ENCODE measurements at places on chromosomes 6 and 20.

DNA sequence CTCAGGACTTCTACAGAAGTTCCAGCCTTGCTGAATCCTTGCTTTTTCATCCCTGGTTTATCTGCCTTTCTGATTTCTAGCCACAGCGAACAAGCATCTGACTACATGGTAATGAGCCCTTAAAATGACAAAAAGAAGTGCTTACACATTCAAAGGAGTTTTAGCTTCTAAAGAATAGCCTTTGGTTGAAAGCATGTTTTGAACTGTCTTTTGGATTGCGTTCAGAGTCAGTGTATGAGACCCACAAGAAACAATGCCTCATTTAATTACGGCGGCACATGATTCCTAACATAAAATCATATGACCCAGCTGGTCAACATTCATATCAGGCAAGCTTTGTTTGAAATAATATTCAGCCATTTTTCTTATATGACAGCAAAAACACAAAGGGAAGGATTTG, 784.2 kb downstream of the KIF16B start:
- DNase-seq = no peak

GRCh38 chr20:48738399-48739304, 89.1 kb downstream of the PREX1 start:
- DNase-seq = no peak

DNA sequence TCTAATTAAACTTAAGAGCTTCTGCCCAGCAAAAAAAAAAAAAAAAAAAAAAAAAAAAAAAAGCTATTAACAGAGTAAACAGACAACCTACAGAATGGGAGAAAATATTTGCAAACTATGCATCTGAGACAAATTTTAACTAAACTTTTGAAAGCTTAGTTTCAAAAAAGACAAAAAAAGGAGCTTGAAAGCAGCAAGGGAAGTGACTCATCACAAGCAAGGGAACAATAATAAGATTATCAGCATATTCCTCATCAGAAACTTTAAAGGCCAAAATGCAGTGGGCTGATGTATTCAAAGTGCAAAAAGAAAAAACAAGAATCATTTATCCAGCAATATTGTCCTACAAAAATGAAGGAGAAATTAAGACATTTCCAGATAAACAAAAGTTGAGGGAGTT, 158.6 kb downstream of the RNF144B start:
- DNase-seq = no peak

GRCh38 chr6:74343804-74344203, 647.8 kb downstream of the CD109 start:
- no peak for DNase-seq

DNA sequence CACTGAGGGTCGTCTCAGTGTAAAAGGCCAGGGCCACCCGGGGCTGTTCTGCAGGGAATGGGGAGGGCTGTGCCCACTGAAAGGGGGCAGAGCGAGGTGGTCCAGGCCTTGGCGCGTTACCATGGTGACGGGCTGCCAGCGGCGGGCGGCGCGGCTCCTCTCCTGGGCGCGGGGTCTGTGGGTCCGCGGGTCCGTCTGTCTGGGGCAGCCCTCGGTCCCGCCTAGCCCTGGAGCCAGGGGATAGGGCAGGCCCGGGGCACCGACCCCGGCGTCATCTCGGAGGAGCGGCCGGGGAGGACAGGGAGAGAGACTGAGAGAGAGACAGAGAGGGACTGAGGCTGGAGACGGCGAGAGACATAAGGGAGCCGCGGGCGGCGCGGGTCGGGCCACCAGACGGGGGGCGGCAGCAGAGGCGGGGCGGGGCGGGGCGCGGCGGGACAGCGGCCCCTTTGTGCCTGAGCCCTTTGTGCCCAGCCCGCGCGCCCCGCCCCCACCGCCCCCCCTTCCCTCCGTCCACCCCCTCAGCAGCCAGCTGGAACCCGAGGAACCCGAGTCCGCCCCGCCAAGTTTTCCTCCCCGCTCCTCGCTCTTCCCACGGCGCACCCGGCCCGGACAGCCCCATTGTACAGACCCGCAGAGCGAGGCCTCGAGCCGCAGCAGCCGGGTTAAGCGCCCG, at the start of gene KIAA1755:
KIAA1755 (minus strand) TSS at position 358 of the 676 bp plus-strand sequence; CDS start at position 123, 235 bp downstream.
- DNase-seq = no peak

- DNase-seq = no peak
These were observed 1164.7 kb upstream of the MAP3K7 start for GRCh38 chr6:91751526-91751925.

GRCh38 chr20:30284281-30284905, 973.1 kb upstream of the DEFB115 start:
- DNase-seq = no peak

- DNase-seq = no peak
These were observed 92.5 kb downstream of the SESN1 start for GRCh38 chr6:109002051-109002697.

DNA sequence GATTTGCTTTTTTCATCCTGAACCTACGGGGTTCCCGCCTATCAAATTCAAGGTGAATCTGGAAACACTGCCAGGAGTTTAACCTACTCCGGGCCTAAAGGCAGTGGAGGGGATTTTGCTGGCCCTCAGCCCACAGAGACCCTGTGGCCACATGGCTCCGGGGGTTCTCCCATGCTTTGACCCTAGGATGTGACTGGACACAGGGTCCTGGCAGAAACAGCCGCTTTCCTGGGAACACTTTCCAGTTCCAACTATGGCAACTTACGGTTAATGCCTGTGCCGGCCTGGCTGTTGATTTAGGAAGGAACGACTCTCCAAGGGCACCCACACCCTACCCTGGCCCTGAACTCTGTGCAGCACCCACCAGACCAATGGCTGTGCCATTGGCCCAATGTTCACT, 141.7 kb upstream of the RPS6KA2 start:
- DNase-seq = no peak

GRCh38 chr6:92044312-92044711, 1375.0 kb downstream of the EPHA7 start:
- DNase-seq = no peak

- no peak for DNase-seq
These were observed 8.6 kb downstream of the BYSL start for GRCh38 chr6:41929924-41930323.

GRCh38 chr6:160379466-160379865, 31.3 kb downstream of the SLC22A3 start:
- no peak for DNase-seq

DNA sequence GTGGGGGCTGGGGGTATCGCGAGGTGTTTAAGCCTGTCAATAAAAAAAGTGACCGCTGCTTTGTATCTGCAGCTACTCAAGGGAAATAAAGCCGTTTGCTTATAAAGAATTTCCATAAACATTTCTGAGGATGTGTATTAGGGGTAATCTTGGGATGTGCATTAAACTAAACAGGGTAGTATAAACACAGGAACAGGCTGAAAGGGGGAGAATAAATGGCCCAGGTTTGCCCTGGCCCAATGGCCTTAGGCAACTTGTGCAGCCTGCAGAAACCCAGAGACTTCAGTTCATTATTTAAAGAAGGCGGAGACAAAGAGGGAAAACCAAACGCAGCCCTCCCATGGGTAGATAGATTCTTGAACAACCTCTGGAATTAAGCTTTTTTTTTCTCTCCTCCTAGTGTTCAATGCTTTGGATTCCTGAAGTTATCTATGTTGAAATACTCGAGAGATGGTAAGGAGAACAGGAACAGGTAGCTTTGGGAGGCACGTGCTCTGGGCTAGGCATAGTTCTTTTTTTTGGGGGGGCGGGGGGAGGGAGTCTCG, 35.6 kb upstream of the SALL4 start:
- no peak for DNase-seq

DNA sequence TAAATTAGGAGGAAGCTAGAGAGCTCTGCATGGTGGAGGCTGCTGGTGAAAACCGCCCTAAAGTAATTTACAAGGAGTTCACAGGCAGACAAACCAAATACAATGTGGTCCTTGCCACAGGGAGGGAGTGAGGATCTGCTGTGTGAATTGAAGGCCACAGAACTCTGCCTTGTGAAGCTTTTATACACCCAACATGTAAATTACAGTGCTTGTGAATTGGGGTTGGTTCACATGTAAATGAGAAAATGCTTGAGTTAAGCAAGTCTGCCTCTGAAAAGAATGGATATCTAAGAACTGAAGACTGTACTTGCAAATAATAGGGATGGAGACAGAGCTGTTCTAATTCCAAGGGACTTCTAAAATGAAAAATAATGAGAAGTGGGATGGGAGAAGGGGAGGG, 194.2 kb downstream of the SLC35F1 start:
- DNase-seq = no peak

- DNase-seq = no peak
These were observed 121.6 kb upstream of the LGSN start for GRCh38 chr6:63441266-63441956.

GRCh38 chr6:12289933-12290820, at the start of gene EDN1:
TSS of gene EDN1 (plus strand) at chr6:12290361. CDS start at chr6:12290630, 269 bp downstream.
- DNase-seq = peak; percentile 10

DNA sequence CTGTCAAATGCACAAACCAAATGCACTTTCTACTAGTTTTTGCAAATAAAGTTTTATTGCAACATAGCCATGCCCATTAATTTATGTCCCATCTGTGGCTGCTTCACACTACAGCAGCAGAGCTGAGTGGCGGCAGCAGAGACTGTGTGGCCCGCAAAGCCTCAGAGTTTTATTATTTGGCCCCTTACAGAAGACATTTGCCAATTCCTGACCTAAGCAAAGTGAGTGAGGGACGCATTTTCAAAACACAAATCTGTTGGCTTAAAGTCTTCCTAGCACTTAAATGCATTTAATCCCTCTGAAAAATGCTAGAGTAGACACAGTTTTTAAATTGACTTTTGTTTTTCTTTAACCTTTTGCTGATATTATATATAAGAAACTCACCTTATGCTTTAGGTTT, 126.4 kb downstream of the PHACTR3 start:
- DNase-seq = no peak

DNA sequence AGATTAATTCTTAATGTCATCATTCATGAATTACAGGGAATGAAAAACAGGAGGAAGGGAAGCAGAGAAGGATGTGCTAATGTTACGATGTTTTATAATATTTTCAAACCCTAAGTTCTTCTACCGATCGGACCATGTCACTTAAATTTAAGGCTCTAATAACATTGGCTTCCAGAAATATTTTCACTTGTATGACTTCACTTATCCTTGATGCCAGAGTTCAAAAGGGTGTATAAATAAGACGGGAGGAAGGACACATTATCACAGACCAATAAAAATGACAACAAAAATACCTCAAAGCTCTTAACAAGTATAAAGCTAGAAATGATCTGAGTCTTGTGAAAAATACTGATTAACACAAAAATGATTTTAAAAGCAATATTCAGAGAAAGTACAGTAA, 370.4 kb upstream of the CITED2 start:
- no peak for DNase-seq

GRCh38 chr6:121619013-121619412, 183.6 kb downstream of the GJA1 start:
- DNase-seq = no peak

- DNase-seq = no peak
These were observed 11.2 kb downstream of the GCNT2 start for GRCh38 chr6:10532392-10532791.

DNA sequence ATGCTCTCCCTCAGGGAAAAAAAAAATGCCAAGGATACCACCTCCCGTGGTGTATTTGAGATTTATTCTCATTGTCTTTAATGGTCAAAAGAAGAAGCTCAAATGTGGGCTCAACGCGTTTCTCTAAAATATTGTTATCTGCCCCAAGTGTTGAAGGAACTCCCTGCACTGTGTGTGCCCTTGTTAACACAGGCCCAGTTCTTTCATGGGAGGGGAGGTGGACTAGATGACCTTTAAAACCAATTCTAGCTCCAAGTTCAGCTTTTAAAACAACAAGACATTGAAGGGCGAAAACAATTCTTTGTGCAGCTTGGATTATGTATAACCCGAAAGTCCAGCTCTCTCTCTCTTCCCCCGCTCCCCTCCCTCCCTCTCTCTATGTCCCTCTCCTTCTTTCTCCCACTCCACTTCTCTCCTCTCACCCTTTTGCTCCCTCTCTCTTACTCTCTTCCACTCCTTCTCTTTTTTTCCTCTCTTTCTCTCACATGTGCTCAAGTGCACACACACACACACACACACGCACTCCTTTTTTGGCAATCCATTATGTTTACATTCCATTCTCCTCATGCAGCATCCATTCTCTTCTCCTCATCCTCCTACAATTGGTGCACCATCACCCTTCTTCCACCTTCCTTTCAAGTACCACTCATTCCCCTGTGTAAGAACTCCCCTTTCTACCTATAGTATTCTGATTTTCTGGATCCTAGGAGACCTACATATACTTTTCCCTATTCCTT, 8.5 kb downstream of the HLA-DMB start:
- no peak for DNase-seq

- no peak for DNase-seq
These were observed 115.2 kb downstream of the LY86 start for GRCh38 chr6:6703699-6704098.

- no peak for DNase-seq
These were observed 9.4 kb upstream of the CDH22 start for GRCh38 chr20:46317685-46318177.

DNA sequence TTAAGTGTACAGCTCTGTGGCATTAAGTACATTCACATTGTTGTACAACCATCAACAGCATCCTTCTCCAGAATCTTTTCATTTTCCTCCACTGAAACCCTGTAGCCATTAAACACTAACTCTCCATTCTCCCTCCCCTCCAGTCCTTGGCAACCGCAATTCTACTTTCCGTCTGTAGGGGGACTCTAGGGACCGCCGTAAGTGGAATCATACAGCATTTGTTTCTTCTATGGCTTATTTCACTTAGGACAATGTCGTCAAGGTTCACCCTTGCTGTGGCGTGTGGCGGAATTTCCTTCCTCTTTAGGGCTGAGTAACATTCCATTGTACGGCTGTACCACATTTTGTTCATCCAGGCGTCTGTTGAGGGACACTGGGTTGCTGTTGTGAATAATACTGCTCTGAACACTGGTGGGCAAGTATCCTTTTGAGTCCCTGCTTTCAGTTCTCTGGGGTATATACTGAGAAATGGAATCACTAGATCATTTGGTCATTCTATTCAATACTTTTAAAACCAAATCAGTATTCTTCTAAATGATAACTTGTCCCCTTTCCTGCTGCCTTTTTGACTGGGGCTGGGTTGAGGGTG, 50.7 kb downstream of the PPP1R3G start:
- DNase-seq = peak; percentile 59

DNA sequence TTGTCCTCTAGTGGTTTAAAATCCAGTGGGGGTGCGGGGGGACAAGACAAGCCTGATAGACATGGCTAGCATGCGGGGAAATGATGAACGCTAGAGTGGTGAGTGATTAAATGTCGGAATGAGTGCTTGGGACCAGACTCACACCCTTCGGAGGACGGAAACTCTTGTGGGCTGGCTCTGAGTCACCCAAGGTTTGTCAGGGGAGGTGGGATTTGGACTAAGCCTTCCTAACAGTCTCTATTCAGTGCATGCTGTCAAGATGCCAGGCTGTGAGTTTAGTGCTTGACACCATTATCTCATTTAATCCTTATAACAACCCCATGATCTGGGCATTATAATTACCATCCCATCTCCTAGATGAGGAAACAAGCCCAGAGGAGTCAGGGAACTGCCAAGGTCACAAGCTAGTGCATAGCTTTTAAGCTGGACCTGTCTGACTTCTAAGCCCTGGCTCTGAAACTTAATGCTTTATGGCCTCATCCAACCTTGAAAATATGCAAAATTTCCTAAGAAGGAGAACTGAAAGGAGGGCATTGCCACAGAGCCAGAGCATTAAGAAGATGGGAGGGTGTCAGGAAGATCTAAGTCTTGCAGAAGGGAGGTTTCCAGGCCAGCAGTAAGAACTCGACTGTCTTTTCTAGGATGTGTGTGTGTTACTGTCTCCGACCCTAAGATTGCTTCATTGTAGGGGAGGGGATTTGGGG, 168.7 kb upstream of the LRFN2 start:
- no peak for DNase-seq

- DNase-seq = no peak
These were observed 80.8 kb downstream of the KHDC1L start for GRCh38 chr6:73144516-73144915.

- no peak for DNase-seq
These were observed 19.5 kb upstream of the DAAM2 start for GRCh38 chr6:39772559-39773273.
